ENCODE measurements at places on chromosomes 5 and 9.

GRCh38 chr5:3310541-3311261, 284.9 kb upstream of the IRX1 start:
- DNase-seq = no peak

DNA sequence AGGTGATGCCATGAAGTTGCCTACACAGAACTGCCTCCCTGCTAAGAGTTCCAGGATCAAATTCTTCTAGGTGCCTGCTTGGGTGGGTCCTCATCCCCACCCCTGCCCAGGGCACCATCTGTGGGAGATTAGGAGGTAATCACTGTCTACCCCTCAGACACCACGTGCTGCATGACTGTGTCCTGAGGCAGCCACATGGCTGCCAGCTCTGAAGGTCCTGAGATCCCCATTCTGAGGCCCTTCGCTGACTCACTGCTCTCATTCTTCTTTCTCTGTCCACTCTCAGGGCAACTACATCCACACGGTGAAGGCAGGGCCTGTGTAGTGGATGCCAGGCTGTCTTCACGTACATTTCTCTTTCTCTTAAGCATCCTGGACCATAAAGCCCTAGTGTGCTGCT, 222.9 kb upstream of the ANKRD55 start:
- DNase-seq = no peak

DNA sequence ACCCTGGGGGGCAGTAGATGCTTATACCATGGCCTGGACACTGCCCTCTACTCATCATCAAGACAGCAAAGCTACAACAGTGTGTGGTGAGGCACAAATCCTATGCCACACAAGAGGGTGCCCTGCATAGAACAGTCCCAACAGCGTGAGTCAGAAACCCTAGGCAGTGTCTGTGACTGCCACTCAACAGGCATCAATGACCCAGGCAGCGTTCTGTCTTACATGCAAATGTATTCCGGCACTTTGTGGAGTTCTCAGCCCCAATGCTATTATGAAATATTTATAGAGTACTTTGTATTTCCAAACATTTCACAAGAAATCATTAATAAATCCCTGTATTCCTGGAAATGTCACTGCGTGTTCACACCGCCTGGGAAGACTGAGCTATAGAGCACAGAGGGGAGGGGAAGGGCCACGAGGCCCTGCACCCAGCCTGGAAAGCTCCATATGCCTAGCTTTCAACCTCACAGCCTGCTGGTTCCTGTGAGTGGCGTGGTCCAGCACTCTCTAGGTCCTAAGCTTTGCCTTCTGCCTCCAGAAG, 77.7 kb downstream of the NIPSNAP3B start:
- no peak for DNase-seq

DNA sequence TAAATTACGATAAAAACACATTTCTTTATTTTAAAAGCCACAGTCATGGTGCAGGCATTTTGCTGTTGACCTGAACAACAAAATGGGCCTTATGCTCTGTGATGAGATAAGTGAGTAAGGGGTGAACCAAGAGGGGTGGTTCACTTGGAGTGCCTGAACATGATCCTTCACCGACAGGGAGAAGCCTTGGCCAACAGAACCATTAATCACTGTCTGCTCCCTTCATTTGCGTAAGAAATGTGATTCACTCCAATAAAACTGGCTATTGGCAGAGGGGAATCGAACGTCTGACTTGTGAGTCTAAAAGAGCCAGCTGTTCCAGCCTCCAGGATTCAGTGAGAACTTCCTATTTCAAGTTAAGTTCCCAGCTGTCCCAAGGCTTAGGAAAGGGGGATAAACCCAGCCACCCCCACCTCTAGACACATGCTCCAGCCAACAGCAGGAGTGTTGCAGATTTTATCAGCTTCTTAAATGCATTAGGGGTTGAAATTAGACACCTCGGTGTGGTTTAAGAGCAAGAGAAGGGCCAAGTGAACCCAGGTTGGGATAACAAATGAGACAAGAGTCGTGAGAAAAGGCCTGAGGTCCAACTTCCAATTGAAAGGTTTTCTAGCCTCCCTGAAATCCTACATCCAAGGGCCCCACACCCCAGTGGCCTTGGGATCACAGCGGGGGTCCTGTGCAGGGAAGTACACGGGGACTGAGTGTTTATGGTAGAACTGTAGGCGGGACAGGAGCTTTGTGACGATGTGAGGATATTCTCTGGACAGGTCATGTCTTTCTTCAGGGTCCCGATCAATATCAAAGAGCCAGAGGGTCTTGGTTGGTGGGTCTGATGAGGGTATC, 131.4 kb upstream of the LHFPL2 start:
- DNase-seq = no peak

GRCh38 chr5:136677217-136677616, 311.9 kb upstream of the TRPC7 start:
- DNase-seq = no peak

- no peak for DNase-seq
Observed at GRCh38 chr9:129480227-129480626, 140.7 kb downstream of the C9orf50 start.

GRCh38 chr5:79513308-79513703, 628 bp downstream of the HOMER1 start:
- DNase-seq = no peak

DNA sequence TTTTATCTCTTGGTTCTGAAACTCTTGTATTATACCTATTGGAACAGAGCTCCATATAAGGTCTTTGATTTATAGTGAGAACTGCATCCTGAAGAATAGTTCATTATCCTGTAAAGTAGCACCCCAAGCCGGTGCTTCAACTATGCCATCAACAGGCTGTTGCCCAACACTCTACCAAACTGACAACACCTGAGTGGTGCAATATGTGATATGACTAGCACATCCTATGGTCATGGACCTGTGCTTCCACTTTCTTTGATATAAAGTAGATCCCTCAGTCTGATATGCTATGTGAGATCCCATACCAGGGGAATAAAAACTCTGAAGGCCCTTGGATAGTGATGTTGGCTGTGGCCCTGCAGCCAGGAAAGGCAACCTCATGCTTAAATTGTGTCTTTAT, 15.8 kb downstream of the CSF2 start:
- DNase-seq = no peak

GRCh38 chr5:145768863-145769262, 66.3 kb downstream of the PRELID2 start:
- DNase-seq = no peak

GRCh38 chr9:93246526-93246925, 62.6 kb downstream of the WNK2 start:
- no peak for DNase-seq

DNA sequence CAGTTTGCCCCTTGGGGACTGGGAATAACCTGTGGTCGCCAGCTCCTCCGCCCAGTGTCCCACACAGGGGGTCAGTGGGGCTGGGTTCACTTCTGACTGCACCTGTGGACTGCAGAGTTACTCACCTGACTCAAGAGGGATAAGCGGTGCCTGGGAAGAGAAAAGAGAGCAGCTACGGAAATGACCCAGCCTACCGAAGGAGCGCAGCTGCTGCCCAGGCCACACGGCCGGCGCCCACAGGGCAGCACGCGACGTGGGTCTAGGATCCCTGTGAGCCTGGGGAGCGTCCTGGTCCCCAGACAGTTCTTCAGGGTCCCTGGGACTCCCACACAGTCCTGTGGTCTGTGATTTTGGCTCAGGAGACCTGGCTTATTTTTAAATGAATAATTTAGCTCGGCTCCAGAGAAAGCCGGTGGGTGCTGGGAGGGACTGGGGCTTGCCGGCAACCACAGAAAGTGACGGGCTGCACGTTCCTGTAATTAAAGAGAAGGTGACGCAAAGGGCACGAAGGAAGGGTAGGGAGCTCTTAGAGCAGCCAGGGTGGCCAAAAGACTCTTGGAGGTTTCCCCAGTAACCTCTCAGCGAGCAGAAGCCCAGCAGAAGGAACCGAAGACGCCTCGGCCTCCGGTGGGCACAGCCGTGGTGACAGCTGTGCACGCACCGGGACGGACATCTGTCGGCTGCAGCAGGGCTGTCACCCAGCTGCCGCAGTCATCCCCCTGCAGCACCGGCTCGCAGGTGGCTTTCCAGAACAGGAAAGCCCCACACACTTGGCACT, 97.5 kb upstream of the FCN2 start:
- no peak for DNase-seq

DNA sequence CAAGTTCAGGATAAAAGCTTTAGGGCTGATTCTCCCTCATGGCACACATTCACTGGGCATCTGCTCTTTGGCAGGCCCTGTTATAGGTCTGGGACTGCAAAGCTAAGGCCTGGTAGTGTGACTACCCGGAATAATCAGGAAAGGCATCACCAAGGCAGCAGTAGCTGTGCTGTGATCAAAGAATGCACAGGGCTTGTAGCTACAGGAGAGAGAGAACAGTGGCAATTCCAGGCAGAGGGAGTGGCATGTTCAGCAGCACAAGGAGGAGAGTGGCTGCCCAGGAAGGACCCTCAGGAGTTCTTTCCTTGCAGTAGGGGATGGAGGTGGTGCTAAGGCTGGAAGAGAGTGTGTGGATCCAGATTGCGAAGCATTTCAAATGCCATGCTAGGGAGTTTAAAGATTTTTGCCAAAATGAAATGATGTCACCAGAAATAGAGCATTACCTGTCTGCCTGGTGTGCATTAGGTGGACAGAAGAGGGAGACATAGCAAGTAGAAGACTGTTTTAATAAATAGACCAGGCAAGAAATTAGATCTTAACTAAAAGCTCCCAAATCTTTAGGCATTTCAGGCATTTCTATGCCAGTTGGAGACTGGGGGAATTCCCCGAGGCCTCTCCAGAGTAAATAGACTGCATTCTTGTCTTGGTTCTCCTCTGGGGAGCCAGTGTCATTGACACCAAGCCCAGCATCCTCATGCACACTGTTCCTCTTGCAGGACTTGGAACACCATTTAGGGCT, 69.1 kb downstream of the GPR21 start:
- DNase-seq = no peak

GRCh38 chr9:133352635-133353340, 3.5 kb downstream of the SURF1 start:
- DNase-seq = no peak

- DNase-seq = no peak
Observed at GRCh38 chr9:8782237-8782636, 982.7 kb upstream of the DMAC1 start.

GRCh38 chr9:93297659-93298497, 113.9 kb downstream of the WNK2 start:
- no peak for DNase-seq

DNA sequence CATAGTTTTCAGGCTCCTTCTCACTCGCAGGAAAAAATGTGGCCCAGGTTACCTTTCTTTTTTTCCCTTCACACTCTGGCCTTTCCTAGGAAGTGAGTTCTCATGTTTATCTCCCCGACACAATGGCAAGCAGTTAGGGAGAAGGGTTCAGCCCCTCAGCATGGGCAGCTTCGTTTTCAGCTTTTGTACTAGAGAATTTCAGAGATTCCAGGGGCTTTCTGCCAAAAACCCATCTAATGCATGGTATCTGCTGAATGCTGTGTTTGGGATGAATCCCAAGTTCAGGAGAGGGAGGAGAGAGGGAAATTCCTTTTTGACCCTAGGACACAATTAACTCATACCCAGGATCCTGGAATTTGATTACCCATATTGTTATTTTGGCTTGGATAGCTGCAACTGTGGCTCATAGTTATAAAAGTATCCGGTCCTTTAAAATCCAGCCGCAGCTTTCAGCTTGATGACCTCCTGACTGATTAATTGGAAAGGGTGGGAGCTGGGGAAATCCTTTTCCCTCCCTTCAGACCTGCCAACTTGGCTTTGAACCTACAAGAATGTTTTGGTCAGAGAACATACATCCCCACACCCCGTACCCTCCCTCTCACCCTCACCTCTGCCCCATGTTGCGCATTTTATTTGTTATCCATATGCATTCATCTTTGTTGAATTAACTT, 78.4 kb downstream of the TMEM252 start:
- no peak for DNase-seq

DNA sequence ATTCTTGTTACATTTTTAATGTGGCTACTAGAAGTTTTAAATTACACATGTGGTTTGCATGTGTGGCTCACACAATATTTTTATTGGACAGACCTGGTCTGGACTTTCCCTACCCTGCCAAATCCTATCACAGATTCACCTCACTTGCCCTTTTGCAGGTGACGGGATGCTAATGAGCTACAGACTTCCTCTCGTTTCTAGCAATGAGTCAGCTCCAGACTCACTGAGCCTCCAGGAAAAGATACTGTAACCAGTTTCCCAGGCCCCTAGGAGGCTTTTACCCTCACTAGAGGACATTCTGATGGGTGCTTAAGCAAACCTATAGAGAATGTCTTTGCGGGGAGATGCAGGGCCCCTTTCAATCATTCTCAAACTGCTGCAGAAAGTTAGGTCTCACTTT, 135.4 kb downstream of the WDR41 start:
- peak; percentile 46 for DNase-seq

GRCh38 chr5:122183098-122183787, 53.9 kb downstream of the ZNF474 start:
- DNase-seq = no peak

GRCh38 chr5:170268884-170269283, 28.7 kb downstream of the LCP2 start:
- no peak for DNase-seq

- no peak for DNase-seq
Observed at GRCh38 chr9:3008091-3008490, 164.2 kb upstream of the PUM3 start.

DNA sequence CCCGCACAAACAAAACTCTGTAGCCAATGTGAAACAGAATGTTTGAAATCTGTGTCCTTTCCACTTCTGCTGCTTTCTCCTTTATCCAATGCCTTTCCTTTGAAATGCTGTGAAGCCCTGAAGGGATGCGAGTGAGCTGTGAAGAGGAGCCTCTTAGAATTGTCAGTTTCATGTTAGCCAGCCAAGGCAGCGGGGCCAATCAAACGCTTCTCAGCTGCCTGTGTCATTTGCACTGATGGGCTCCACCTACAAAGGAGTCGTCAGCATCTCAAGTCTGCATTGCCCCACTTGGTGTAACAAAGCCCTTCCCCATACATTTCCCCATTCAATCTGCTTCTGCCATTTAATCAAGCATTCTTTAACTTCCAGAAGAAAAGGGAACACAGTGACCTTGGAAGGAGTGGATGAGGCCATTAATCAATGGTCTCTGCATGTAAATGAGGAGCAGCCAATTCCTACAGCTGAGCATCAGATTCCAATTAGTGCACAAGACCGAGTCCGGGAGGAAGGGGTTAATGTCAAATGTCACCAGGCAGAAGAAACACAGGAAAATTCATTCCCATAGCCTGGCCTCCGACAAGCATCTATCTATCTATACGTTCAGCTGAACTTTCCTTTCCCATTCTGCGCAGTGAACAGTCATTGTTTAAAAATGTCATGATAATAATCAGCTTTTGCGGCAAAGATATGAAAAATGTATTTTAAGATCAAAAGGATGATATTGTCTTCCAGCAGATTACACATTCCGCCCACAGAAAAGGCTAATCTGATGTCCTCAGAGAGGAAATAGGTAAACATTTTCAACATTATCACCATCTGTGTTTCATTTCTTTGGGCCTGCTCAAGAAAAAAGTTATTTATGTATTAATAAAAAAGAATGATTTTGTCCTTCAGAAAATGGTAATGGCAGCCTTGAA, 154.6 kb downstream of the FSTL4 start:
- no peak for DNase-seq
